ENCODE measurements at places on chromosomes 13 and 19. TPM values are rescaled to one million over a fixed set of nuclear protein-coding genes. Genes with fewer than 3 reads are reported as not detected.

FUT2 gene
- total RNA-seq: not detected

GRCh38 chr13:91904597-91904996, 506.2 kb downstream of the GPC5 start:
- DNase-seq: peak; percentile 54
- H3K36me3 ChIP-seq: no peaks in the 10 kb centered on the region
- H3K27me3 ChIP-seq: no peaks in the 10 kb centered on the region
- H3K27ac ChIP-seq: peak overlapping the region; percentile 43

DNA sequence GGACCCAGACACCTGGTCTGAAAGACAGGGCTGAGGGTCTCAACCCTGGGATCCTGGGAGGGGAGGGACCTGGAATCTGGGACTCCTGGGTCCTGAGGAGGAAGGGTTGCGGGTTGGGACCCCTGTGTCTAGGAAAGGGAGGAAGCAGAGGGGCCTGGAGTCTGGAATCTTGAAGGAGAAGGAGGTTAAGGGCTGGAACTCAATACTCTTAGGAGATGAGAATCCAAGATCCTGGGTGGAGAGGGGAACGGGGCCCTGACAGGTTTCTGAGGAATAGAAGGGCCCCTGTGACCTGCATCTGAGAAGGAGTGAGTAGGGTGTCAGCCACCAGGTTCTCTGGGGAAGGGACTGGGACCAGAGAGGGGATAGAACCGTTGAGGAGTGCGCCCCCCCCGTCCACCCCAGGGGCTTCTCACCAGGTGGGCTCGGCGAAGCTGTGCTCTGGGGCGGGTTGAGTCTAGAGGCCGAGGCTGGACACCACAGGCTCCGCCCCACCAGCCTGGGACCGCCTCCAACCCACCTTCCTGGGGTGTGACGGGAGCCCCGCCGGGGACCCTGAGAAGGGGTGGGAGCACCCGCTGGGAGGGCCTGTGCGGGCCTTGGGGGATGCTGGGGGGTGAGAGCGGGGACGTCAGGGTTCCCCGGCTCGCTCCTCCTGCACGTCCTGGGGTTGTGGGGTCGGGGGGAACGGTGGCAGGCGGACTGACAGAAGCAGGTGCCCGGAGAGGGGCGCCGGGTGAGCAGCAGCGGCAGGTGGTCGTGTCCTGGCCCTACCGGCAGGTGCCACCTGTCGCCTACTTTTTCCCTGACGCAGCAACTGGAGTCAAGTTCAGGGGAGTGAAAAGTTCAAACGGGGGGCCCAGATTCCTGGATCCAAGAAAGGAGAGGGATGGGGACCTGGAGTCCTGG, at the start of gene MAMSTR:
Gene MAMSTR (minus strand): TSS at position 463 of the 909 bp plus-strand sequence. CDS start 694 bp downstream, outside the sequence.
- H3K36me3 ChIP-seq: peaks cover 16% of the 10 kb centered on the region
- H3K27ac ChIP-seq: no peak within 1 kb of the TSS
- H3K4me1 ChIP-seq: peaks cover 12% of the 10 kb centered on the region
- H3K27me3 ChIP-seq: no peaks in the 10 kb centered on the region

- H3K4me1 ChIP-seq: no peaks in the 10 kb centered on the region
- peaks cover 2% of the 10 kb centered on the region for H3K27me3 ChIP-seq
- no peak overlapping the region for H3K27ac ChIP-seq
- DNase-seq: no peak
- no peaks in the 10 kb centered on the region for H3K36me3 ChIP-seq
- H3K4me3 ChIP-seq: no peak overlapping the region
Observed at GRCh38 chr13:31957772-31958171, 73.8 kb upstream of the FRY start.

DNA sequence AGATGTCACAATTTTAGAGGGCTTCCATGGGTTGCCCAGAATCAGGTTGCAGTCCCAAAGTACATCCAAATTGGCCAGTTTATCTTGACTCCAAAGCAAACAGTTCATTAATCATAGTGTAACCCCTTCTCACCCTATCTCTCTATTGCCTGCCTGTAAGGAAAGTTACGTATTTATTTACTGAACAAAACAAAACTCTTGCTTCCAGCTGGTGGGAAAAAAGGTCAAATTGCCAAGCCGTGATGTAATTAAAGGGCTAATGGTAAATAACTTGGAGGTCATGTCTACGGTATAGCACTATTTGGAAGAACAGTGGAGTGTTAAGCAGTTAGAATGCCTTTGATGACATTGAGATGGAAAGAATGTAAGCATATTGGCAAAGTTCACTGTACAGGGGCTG, 214.0 kb downstream of the DLEU7 start:
- no peaks in the 10 kb centered on the region for H3K36me3 ChIP-seq
- no peak overlapping the region for H3K4me3 ChIP-seq
- H3K27ac ChIP-seq: no peak overlapping the region
- no peaks in the 10 kb centered on the region for H3K4me1 ChIP-seq
- DNase-seq: peak; percentile 92

DNA sequence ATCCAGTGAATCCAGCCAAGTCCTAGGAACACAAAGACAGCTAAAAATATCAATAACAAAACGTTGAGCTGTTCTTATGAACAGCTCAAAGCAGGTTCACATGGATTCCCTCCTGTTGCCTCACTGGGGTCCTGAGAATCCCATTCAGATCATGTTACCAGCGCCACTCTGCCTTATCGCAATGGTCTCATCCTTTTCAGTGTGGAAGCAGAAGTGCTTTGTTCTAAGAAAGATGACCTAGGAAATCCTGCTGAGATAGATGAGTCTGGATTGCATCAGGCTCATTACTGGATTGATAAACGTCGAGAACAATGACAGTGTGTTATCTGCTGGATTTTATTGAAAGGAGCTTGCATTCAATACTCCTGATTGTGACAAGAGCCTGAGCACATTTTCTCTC, 87.0 kb downstream of the SLAIN1 start:
- H3K27me3 ChIP-seq: no peaks in the 10 kb centered on the region
- H3K36me3 ChIP-seq: no peaks in the 10 kb centered on the region
- peaks cover 8% of the 10 kb centered on the region for H3K4me1 ChIP-seq
- no peak overlapping the region for H3K4me3 ChIP-seq
- no peak overlapping the region for H3K27ac ChIP-seq

DNA sequence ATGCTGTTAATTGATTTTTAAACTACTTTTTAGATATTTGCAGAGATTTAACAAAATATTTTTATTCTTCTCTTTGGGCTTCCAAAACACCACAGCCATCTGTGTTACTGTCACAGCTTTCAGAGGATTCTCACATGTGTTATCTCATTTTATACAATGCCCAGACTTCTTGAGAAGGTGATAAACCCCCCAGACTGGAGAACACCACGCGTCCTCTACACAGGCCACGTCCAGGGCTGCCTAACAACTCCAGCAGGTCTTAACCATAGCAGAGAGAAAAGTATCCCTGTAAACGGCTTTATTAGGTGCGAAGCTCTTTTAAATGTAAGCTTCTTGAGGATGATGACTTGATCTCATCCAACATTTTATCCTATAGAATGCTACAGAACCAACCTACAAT, 2.0 kb downstream of the GPR183 start:
- no peaks in the 10 kb centered on the region for H3K36me3 ChIP-seq
- no peak overlapping the region for H3K27ac ChIP-seq
- no peak for DNase-seq
- peaks cover 17% of the 10 kb centered on the region for H3K4me1 ChIP-seq
- no peaks in the 10 kb centered on the region for H3K27me3 ChIP-seq
- H3K4me3 ChIP-seq: no peak overlapping the region

DNA sequence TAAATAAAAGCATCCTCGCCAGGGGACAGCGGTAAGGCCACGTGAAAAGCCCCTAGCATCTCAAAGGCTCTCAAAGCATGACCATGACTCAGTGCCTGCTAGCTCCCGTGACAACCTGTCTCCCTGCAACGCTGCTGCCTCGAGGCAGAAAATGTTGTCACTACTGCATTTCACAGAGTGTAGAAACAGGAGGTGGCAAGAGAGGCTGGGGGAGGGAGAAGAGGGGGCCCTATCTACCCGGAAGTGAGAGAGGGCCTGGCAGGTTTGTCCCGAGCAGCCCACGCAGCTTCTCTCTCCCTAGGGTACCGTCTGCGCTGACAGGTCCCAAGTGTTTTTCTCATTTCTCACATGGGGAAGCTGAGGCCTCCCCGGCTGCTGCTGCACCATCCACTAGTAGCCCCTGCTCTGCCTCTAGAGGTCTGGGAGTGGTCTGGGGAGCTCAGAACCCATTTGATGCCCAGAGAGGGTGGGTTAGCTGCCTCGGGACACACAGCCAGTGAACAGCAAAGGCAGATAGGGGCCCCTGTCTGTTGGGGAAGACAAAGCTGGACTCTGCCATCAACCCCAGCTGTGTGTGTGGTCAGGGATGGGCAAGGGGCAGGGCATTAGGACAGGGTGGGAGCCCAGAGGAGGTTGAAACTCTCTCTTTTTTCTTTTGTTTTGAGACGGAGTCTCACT, 3.7 kb downstream of the TINCR start:
- DNase-seq: no peak
- H3K36me3 ChIP-seq: no peaks in the 10 kb centered on the region
- no peak overlapping the region for H3K27ac ChIP-seq
- peaks cover 12% of the 10 kb centered on the region for H3K27me3 ChIP-seq
- no peaks in the 10 kb centered on the region for H3K4me1 ChIP-seq

DNA sequence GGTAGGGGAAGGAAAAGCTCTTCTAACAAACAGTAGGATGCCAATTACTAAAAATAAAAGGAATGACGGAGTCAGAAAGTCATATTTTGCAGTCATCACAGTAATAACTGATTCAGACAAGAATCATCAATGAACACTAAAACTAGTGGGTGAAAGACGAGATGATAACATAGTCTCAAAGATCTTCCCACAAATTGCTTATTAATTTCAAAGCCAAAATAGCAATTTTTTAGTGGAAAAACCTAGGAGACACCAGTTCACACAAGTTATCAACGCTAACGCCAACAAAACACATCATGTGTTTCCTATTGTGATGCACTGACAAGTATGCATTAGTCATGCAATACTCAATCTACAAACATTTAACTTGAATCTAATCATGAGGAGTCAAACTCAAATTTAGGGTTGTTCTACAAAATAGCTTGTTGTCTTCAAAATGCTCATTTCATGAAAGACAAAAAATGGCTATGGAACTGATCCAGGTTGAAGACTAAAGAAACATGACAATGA, 18.6 kb downstream of the ZNF233 start:
- no peak overlapping the region for H3K4me3 ChIP-seq
- no peak for DNase-seq
- no peak overlapping the region for H3K27ac ChIP-seq
- H3K36me3 ChIP-seq: no peaks in the 10 kb centered on the region

All from endothelial cell of umbilical vein (primary cell).